NCI-H2081 (cell line): ENCODE measurements at places on chromosomes 11 and 22.

DNA sequence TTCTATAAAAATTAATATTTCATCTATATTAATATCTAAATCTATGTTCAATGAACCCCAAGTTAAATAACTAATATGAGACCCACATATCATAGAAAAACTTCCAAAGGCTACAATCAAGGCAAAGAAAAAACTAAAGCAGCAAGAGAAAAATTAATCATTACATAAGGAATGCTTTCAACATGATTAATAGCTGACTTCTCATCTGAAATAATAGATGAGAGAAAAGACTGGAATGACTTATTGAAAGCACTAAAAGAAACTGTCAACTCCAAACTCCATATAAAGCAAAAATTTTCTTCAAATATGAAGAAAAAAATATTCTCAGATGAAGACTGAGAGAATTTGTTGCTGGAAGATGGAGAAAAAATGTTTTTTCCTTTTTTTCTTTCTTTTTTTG lies 13.0 kb downstream of the TRIM5 start:
- no peak for DNase-seq

DNA sequence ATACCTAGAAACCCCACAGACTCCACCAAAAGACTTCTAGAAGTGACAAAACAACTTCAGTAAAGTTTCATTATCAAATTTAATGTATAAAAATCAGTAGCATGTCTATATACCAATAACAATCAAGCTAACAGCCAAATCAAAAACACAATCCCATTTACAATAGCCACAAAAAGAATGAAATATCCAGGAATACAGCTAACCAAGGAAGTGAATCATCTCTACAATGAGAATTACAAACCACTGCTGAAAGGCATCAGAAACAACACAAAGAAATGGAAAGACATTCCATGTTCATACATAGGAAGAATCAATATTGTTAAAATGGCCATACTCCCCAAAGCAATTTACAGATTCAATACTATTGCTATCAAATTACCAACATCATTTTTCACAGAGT lies 46.0 kb downstream of the PRCP start:
- DNase-seq = no peak

DNA sequence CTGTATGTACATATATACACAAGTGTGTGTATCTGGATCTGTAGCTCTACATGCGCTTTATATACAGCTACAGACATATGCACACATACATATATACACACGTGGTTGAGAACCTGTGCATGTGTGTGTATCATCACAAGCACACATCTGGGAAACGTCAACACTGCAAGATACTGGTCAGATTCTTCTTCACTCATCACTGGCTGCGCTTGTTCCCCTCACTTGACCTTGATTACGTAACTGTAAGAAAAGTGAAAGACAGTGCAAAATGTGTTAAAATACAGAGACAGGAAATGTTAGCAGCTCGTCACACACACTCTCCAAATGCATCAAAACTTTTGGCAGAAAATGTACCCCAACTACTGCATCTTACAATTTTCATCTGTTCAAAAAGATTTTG lies 51.9 kb upstream of the MN1 start:
- DNase-seq = no peak

GRCh38 chr22:19488884-19489843 lies 9.4 kb downstream of the CDC45 start:
- no peak for DNase-seq

DNA sequence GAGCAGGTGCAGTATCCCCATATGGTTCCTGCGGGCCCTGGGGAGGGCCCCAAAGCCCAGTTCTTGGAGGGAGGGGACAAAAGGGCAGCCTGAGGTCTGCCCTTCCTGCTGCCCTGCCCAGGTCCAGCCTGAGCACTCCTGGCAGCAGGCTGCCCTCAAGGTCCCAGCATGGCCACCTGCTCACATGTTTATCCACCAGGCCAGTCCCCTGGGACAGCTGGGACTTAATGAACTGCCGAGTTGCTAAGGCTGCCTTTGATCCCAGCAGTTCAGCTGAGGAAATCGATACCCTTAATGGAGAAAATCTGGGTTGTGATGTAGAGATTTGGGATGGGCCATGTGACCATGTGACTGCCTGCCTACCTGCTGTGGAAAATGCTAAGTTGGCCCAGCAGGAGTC lies 146.2 kb downstream of the TRIM29 start:
- no peak for DNase-seq

- DNase-seq = no peak
These were observed 77.2 kb upstream of the UBASH3B start for GRCh38 chr11:122578171-122578825.

DNA sequence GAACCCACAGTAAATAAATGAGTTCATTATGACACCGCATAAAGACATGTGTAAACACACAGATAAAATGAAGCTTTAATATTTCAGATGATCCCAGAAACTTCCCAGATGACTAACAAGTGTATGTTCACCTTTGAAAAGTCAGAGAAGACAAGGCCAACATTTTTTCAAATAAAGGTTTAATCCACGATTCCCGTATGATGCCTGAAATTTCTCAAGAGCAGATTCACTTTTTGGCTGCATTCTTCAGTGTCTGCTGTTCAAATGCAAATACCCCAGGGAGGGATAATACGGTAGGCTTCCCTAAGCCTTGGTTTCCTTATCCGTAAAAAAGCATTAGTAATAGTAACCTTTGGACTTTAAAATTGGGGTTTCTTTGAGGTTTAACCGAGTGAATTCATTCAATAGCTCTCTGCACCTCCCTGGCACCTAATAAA lies 62.5 kb downstream of the SYTL2 start:
- DNase-seq = no peak
